Activated CD4-positive, alpha-beta T cell treated with anti-CD3 and anti-CD28 coated beads, Interleukin-2, amount 50 U/mL, for 16 hours (primary cell): ENCODE measurements at places on chromosomes 4 and X.
A peak's percentile ranks its signal among the peaks of the same experiment; 100 is the strongest.

GRCh38 chr4:136088211-136088867 is 1444.0 kb downstream of the PCDH18 start:
- no peak for DNase-seq

- peak; percentile 27 for DNase-seq
Observed at GRCh38 chr4:21768349-21769310, 179.9 kb downstream of the KCNIP4 start.

DNA sequence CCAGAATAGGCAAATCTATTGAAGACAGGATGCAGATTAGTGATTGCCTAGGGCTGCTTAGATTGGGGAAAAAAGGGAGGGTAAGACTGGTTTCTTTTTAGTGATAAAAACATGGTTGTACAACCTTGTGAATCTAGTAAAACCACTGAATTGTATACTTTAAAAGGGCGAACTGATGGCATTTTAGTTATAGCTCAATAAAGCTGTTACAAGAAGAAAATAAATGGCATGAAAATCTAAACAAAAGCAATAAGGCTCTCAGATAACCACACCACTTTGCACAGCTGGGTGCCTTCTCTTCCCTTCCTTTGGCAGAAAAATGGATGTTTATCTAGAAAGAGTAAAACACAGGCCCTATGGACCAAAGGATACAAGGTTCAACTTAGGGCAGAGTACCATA is 69.6 kb downstream of the F9 start:
- no peak for DNase-seq

DNA sequence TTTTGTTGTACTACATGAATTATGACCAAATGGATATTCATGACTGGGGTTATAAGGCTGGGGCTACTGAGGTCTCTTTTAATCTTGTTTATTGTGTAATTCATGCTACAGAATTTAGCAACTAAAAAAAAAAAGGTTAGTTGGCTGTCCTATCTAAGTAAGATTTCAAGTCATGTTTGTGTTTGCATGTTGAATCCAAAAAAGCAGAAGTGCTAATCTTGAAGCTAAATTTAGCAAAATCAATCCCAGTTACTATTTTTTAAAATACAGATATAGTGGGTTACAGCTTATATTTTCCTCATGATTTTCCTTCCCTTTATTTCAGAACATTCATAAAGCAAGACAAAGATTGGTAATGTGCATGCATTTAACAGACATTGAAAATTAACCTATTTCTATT is 19.4 kb downstream of the MTMR1 start:
- DNase-seq, result no peak

GRCh38 chr4:158884280-158884679 is 115.5 kb downstream of the FNIP2 start:
- DNase-seq, result no peak

GRCh38 chr4:18106620-18107019 is 85.1 kb upstream of the LCORL start:
- no peak for DNase-seq

GRCh38 chr4:52861879-52862616 is at the start of gene RASL11B:
Gene RASL11B (plus strand): TSS chr4:52862317. CDS start chr4:52862508, 191 bp downstream.
- DNase-seq, result peak; percentile 84

DNA sequence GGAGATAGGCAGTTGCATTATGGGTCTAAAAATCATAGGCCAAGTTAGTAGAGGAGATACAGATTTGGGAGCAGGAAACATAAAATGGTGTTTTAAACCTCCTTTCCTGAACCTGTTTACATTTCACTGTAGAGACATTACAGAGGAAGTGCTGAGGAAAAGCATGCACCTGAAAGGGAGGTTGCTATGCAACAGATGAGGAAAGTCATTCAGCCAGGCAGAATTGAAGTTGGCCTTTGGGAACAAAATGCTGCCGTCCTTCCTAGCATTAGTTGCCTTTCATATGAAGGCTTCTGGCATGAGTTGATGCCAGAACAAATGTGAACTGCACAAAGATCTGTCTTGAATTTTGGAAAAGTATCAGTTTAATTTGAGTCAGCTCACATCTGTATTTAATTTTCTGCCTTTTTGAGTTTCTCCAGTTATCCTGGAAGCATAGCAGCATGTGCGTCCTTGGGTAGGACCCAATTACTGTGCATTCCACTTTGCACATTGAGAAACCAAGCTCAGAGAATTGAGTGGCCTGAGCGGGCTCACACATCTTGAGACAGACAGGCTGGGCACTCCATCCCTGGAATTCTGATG is 38.2 kb downstream of the MAGED1 start:
- no peak for DNase-seq

- no peak for DNase-seq
Observed at GRCh38 chrX:38939067-38939466, 137.8 kb downstream of the MID1IP1 start.

DNA sequence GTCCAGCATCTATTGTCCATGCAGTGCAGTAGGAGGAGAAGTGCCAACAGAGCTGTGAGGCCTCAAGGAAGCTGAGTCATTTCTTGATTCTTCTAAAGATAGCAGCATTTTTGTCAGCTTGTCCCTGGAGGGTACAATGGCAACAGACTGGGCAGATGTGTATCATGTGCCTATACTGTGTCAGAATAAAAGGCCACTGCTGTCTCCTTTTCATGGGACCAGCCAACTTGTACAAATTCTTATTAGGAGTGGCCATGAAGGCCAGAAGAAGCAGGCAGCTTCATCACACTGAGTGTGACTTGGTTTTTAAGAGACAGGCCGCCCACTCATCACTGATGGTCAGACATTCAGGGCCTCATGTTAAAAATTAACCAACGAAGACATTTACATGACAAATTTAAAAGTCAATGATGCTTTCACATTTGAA is 185.0 kb upstream of the FAM241A start:
- DNase-seq, result peak; percentile 9

DNA sequence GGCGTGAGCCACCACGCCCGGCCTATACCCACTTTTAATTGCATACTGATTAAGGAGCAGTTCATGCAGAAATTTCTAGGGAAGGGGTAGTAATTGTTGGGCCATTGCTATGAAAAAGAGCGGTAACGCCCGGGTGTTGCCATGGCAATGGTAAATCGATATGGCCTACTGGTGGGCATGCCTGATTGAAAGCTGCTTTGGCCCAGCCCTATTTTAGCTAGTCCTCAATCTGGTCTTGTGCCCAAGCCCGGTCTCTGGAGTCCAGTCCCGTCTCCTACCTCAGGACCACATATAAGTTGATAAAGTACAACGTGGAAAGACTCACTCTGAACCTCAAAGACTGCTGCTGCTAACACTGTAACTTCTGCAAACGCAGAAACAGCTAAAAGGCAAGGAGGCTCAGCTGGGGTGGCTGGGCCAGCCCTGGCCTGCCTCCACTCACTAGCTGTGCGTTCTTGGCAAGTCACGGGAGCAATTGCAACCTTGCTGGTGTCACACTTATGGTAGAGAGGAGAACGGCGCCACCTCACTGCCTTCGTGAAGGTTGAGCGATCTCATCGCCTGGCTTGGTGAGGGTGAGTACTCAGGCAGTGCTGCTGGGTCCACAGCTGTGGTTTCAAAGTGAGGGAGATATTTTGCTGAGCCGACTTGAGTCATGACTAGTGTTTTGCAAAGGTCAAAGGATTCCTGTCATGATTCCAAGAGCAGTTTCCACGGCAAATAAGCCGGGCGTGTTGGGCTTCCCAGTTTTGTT is 57.0 kb upstream of the GRPEL1 start:
- no peak for DNase-seq

DNA sequence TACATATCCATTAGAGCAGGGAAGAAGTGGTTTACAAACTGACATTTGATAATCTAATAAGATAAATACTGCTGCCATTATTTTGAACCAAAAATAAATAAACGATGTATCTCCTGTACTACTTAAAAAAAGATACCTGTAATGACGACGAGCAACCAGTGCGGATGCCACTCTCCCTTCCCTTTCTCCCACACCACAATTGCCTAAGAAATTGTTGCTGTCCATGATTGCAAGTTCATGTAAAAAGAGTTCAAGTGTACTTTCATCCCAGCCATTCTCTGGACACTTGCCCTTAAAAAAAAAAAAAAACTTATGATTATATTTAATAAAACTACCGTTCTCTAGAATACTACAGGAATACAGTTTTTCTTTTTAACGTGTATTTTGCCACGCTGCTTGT is 1.4 kb downstream of the SEPSECS start:
- no peak for DNase-seq
